ENCODE measurements at places on chromosomes 6 and 20. TPM values are rescaled to one million over a fixed set of nuclear protein-coding genes. Genes with fewer than 3 reads are reported as not detected.

Gene DNAH8
- total RNA-seq = not detected

DNA sequence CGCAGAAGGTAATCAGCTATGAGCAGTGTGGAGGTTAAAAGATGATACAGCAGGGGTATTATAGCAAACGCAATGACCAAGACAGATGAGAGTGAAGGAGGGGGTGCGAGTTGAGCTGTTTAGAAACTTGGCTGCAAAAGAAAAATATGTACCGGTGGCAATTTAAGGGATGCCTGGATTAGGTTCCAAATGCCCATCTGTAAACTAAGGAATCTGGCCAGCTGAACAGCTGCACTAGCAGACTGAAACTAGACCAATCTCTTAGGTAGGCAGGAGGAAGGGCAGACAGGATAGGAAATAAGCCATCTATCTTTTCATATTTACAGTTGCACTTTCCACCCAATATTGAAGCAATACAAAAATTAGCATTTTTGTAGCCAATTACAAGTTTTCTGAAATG is 407.6 kb downstream of the HTR1B start:
- DNase-seq = no peak

- DNase-seq = no peak
These were observed 43.5 kb upstream of the FYN start for GRCh38 chr6:111916747-111917146.

- peak; percentile 2 for DNase-seq
These were observed 1.1 kb downstream of the BAG2 start for GRCh38 chr6:57173056-57173885.

GRCh38 chr20:11738852-11739251 is 178.8 kb upstream of the BTBD3 start:
- DNase-seq = no peak

- DNase-seq = no peak
These were observed 40.8 kb downstream of the NT5E start for GRCh38 chr6:85490516-85491248.

Gene DYNLT2
- 3.6 TPM for total RNA-seq

- DNase-seq = no peak
These were observed 160.4 kb upstream of the MAFB start for GRCh38 chr20:40849456-40849855.

- no peak for DNase-seq
These were observed 4.0 kb upstream of the GJB7 start for GRCh38 chr6:87333033-87333432.

DNA sequence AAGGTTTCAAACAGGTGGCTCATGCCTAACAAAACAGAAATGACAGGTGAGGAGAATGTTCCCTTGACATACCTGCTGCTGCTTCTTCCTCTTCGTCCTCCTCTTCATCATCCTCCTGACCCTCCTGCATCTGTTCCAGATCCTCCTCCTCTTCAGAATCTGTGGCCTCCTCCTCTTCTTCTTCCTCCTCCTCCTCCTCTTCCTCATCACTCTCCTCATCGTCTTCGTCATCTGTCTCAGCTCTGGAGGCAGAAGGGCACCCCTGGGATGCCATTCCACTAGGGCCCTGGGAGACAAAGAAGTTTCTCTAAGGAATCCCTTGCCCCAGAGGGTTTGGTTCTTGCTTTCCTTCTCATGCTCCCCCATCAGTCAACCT is 2.4 kb upstream of the ZBTB22 start:
- no peak for DNase-seq

GRCh38 chr6:7085911-7086310 is 21.9 kb upstream of the RREB1 start:
- no peak for DNase-seq

Gene TBCC
- 74.1 TPM for total RNA-seq

Gene DAAM2
- total RNA-seq = not detected

DNA sequence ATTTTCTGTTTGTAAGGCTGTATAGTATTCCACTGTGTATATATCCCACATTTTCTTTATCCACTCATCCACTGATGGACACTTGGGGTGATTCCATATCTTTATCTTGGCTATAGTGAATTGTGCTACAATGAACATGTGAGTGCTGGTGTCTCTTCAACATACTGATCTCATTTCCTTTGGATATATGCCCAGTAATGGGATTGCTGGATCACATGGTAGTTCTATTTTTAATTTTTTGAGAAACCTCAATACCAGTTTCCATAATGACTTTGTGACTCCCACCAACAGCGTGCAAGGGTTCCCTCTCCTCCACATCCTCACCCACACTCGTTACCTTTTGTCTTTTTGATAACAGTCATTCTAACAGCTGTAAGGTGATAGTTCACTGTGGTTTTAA is 166.0 kb downstream of the ARHGAP18 start:
- DNase-seq = no peak

- no peak for DNase-seq
These were observed 239.0 kb upstream of the KCNQ5 start for GRCh38 chr6:72382602-72383529.

- no peak for DNase-seq
These were observed 101.0 kb upstream of the MAP3K7 start for GRCh38 chr6:90687775-90688380.

Gene SCGN
- total RNA-seq = not detected

Gene SRMS
- not detected for total RNA-seq

Gene PFDN6
- 11.2 TPM for total RNA-seq

Gene WFDC10B
- not detected for total RNA-seq

Gene MLN
- not detected for total RNA-seq

Gene FAXC
- not detected for total RNA-seq

Gene RPP40
- total RNA-seq = 1.2 TPM

- no peak for DNase-seq
These were observed 21.1 kb upstream of the MRS2 start for GRCh38 chr6:24381476-24382219.

- no peak for DNase-seq
These were observed 207.2 kb downstream of the PHACTR1 start for GRCh38 chr6:12923644-12924235.

- no peak for DNase-seq
These were observed 118.4 kb upstream of the RUNX2 start for GRCh38 chr6:45209762-45210161.

Gene DEFB121
- not detected for total RNA-seq

GRCh38 chr20:61868466-61869090 is 197.1 kb downstream of the TAF4 start:
- DNase-seq = no peak

DNA sequence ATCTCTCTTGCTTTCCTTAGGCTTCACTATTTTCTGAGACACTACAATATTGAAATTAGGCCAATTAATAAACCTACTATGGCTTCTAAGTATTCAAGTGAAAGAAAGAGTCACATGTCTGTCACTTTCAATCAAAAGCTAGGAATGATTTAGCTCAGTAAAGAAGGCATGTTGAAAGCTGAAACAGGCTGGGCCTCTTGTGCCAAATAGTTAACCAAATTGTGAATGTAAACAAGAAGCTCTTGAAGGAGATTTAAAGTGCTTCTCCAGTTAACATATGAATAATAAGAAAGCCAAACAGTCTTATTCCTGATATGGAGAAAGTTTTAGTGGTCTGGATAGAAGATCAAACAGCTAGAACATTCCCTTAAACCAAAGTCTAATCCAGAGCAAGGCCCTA is 236.3 kb downstream of the OTOR start:
- no peak for DNase-seq

Gene GHRH
- not detected for total RNA-seq

DNA sequence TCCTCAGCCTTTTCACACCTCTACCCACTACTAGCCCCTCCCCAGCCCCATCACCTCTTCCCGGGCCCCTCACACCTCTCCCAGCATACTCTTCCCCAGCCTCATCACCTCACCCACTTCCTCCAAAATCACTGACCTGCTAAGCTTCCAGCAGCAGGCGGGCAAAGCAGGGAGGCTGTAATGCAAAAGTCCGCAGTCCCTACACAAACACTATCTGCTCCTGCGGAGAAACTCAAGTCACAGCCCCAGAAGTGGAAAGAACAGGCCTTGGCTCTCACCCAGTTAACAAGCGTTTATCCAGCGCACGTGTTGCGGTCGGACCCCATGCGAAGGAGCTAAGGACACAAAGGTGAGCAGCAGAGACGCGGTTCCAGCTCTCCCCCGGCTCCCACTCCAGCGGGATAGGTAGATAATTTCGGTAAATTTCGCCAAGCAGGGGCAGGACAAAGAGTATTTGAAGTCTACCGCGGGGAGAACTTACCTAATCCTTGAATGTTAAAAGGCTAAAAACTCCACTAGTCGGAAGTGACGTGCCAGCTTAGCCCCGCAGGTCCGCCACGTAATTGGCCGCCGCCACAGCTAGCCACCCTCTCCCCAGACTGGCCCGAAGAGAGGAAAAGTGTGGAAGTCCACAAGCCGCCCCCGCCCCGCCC is 728 bp upstream of the TRIM39 start:
- peak; percentile 96 for DNase-seq

DNA sequence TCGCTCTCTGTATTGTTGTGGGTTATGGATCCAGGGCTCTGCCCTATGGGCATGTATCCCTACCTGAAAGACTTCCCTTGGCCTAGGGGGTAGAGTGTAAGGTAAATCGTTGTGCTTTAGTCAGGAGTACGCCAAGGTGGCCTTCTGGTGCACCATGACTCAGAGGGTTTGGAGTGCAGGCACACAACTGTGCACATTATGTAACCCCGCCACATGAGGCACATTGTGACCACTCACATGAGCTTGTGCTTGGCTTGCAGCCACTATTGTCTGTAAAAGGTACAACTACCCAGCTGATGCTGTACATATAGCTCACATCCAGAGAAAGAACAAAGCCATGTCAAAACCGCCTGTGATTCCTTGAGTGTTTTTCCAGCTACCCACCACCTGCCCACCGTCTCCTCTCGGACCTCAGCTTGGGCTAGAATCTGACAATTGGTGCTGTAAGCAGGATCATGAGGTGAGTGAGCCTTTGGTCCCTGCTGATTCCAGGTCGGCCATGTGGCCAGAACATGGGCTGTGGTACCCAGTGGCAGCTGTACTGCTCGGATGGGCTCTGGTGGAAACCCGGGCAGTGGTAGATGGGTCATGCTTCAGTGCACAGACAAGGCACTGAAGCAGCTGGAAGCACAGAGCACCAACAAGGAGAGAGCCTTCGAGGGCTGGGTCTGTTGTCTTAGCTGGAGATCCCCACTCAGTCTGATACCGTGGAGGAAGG is 33.8 kb downstream of the HDDC2 start:
- DNase-seq = no peak

Gene HLA-B
- 9,693 TPM for total RNA-seq

DNA sequence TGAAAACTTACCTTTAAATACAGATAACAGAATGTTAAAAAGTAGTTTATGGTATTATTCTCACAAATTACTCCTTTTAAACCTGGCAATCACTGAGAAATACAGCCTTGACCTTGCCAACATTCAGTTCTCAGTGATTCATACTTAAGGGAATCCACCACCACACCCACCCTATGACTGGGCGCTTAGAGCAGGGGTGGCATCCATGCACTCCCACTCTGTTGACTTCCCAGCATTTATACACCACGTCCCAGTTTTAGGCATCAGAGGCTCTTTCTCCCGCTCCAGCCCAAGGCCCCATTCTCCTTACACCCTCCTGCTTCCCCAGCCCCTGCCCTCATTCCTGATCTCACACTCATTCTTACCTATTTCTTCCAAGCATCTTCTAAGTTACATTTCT is 16.3 kb downstream of the TRAF3IP2 start:
- no peak for DNase-seq

DNA sequence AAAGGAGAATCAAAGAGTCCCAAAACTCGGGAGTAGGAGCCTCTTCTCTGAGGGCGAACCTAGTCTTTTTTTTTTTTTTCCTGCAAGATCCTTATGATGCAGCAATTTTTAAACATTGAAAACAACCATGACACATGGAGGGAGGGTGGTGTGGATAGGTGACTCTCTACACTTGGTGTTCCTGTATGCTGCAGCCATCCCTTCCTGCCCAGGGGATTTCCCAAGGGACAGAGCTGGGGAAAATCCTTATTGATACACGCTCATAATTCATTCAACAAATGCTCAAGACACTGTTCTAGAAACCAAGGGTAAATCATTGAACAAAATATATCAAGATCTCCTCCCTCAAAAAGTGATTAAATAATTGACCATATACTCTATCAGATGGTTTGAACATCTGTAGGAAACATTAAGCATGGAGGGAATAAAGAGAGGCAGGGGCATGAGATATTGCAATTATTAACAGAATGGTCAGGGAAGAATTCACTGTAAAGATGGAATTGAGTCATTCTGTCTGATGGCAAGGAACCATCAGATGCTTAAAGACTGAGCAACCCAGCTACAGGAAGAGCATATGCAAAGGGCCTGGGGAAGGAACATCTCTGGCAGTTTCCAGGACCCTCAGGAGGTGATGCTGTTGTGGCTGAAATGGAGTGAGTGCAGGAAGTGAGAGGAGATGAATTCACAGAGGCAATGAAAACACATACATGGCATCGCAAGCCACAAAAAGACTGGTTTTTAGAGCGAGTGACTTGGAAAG is 13.4 kb upstream of the BTN3A3 start:
- no peak for DNase-seq

DNA sequence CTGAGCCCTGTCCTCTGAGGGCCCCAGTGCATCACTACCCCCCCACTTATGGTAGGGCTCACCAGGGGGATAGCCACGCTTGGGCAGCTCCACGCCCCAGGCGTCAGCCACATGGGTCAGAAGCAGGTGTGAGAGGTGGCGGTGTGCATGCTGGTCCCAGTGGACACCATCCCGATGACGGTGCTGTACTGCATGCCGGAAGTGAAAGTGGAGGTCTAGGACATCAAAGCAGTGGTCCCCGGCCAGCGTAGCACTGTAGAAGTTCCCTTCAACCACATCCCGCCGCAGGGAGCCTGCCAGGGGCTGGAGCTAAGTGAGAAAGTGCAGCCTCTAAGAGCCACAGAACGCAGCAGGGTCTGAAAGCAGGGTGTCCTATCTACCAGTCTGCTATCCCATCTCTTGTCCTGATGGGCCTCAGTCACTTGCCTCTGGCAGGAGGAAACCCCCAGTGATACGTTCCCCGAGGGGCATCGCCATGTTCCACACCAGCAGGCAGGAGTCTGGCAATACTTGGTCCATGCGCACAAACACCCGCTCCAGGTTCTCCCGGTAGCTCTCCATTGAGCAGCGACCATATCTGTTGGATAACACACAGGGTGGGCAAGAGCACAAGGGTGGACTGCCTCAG is 2.2 kb downstream of the PCED1A start:
- no peak for DNase-seq

GRCh38 chr20:36478137-36478905 is 63.0 kb upstream of the MYL9 start:
- no peak for DNase-seq

DNA sequence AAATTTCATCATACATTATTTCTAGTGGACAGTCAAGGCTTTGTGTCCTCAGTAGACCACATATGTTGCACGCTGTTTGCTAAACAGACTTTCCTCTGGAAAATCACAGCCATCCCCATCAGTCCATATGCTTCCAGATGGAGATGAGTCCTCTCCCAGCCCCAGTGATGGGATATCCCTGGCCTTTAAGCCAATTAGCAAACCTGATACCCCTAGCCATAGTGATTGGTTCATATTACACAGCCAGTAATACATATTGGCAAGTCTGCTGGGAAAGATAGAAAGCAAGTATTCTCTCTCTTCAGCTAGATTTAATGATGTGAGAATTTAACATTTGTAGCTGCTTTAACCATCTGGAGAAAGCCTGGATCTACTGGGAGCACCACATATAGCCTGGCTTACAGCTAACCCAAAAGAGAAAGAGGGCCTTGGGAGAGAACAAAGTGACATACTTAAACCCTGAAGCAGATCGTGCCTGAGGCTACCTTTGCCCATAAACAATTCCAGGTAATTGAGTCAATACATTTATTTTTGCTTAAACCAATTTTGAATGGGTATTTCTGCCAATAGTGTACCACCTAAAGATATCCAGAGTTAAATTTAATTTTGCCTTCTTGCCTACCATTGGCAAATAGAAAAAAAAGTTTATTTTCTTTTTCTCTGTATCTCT is 103.5 kb upstream of the HIVEP1 start:
- DNase-seq = no peak

Gene HUS1B
- total RNA-seq = 2.8 TPM

- DNase-seq = no peak
These were observed 59.1 kb downstream of the EZR start for GRCh38 chr6:158759966-158760617.
